ENCODE measurements at places on chromosomes 11 and 22. TPM values are rescaled to one million over a fixed set of nuclear protein-coding genes. Genes with fewer than 3 reads are reported as not detected.

DNA sequence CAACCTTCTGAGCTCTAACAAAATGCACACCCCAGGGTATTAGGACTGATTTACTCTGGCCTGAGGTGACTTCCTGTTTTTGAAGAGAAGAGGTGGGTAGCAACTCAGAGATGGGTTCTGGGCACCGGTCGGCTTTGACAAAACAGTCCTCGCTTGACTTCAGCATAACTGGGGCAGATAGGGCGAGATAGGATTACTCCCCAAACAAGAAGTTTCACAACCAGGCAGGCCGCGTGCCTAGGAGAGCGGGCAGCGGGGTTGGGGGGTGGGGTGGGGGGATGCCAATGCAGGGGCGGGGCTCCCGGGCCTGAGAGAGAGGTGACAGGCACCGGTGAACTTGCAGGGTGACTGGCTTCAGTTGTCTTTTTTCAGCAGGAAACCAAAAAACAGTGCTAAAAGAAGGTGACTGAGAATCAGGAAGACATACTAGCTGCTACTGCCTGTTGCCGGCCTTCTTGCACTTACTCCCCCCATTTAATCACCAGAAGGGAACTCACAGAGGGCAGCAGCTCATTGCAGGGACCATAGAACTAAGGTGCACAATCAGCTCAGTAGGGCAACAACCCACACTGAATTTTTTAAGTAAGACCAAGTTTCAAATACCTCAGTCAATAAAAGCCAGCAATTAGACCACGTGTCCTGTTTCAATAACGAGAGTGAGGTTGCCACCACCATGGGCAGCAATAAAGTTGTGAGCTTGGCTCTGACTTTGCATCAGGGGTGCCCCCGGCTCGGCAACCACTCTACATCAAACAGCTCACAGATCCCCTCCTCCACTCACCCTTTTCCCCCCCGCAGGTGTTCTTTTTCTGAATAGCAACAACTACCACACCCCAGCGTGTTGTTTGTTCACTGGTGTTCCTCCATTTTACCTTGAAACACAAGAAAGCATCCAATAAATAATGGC is 37.2 kb upstream of the ETS1 start:
- no peak for DNase-seq

DNA sequence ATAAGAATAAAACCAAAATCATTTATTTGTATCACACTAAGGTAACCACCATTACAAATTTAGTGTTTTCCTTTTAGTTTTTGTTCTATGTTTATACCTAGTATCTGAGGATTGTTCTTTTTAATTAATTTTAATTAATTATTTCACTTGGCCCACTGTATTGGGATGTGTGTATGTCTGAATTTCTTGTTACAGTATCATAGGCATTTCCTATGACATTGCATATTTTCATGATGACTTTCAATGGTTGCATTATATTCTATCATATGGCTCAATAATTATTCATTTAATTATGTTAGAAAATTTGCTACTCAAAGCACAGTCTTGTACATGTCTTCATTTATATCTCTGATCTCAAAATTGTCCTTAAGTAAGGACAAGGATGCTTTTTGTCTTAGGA is 41.0 kb downstream of the C11orf71 start:
- DNase-seq = no peak

- DNase-seq = peak; percentile 40
Measured at GRCh38 chr11:134741453-134742223, 329.6 kb upstream of the B3GAT1 start.

DNA sequence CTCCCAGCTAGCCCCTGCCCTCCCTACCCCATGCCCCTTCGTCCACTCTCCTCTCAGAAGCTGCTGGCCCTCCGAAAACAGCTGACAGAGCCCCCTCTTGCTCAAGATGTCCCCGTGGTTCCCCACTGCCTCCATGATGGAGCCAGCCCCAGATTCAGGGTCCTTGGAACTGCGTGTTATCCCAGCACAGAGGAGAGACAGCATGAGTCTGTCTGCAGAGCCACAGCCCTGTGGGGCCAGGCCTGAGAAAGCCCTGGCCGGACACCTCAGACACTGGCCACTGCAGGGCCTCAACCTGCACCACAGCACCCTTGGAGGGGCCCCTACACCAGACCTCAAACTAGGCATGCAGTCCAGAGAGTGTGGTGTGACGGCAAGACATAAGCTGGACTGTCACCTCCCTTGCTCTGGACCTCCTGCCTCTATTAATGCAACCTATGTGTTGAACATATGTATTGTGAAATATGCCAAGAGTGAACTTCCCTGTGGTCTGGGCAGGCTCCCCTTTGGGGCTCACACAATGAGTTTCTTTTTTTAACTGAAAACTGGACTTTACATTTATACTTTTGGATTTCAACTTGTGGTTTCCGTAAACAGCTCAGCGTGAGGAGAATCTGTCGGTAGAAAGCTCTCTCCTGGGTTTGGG is 9.6 kb downstream of the PNPLA5 start:
- no peak for DNase-seq

DNA sequence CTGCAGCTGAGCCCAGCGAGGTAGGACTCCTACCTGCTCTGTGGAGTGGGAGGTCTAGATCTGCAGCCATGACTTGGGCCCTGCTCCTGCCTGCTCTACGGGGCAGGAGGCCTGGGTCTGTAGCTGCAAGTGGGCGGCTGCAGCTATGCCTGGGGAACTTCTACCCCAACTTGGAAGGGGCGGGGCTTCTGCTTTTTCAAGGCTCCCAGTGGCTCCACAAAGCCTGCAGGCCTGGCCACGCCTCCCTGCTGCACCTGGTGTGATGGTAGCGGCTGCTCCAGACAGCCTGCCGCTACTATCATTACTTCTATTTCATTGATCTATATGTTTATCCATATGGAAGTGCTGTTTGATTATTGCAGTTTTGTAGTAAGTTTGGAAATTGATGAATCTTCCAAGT is 121.2 kb downstream of the NELL1 start:
- no peak for DNase-seq

The MMP7 gene
- total RNA-seq = 8.4 TPM

The KCNQ1OT1 gene
- total RNA-seq = 2.5 TPM

The KDM4D gene
- total RNA-seq = 0.93 TPM
